ENCODE measurements at places on chromosomes 1 and 21.

DNA sequence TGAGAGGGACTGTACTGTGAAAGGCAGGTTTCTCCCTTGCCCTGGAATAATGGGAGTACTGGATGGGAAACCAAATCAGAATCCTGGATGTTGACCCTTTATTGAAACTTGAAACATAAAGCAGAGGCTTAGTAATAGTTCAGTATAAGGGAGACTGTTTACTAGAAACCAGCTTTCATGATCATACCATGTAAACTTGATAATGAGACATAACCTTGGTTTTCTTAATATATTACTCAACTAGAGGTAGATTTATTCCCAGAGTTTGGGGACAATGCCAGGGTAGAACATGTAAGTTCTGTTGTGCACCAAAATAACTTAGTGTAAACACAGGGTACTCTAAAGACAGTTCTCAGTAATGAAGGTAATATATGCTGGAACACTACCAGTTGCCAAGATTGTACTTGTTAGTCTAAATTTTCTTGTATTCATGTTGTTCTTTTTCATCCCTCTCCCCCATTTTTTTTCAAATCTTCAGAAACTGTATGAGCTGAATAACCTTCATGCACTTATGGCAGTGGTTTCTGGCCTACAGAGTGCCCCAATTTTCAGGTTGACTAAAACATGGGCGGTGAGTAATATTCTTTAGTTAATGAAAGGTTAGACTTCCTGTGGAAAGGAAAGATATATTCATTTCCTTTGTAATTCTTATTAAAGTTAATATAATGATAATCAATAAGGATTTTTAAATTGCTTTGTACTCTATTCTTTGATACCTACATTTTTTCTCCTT lies 49.6 kb downstream of the ANGPTL1 start:
- DNase-seq, result no peak

DNA sequence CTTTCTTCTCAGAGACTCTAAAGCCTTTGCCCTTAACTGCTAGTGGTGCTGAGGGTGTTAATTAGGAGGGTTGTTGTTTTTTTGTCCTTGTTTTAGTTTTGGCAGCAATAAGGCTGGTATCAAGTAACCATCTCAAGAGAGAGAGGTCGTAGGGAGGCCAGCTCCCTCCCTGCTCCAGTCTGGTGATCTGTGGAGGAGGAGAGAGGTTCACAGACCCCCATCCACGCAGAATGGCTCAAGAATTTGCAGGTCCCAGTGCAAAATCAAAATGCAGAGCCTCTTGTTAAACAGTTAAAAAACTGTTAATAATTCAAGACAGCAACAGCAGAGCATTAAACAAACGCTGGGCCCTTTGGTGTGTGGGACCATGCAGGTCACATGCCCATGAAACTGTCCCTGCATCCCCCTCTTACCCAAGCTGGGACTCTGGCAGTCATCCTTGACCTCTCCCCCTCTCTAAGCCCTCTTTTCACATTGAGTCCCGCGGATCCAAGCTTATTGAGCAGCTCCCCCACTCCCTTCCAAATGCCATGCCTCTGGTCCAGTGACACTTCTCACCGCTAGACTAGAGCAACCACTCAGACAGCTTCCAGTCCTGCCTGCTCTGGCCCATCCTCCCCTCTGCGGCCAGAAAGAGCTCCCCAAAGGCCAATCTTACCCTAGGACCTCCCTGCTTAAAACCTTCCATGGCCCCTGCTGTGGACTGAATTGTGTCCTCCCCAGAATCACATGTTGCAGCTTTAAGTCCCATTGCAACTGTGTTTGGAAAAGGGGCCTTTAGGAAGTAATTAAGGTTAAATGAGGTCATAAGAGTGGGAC lies 47.7 kb upstream of the RPL11 start:
- no peak for DNase-seq

DNA sequence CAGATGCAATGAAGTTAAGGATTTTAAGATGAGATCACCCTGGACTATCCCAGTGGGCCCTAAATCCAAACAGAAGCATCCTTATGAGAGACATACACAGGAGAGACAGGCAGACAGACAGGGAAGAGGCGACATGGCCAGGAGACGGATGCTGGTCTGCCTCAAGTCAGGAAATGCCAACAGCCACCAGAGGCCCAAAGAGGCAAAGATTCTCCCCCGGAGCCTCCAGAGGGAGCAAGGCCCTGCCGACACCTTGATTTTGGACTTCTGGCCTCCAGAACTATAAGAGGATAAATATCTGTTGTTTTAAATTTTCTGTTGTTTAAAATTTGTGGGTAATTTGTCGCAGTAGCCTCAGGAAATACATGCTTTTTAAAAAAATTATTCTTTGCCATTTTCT lies 116.4 kb downstream of the GLIS1 start:
- no peak for DNase-seq

GRCh38 chr1:162548170-162548569 lies 13.4 kb upstream of the UAP1 start:
- no peak for DNase-seq

- peak; percentile 85 for DNase-seq
Observed at GRCh38 chr1:42966688-42967612, 8.3 kb upstream of the SLC2A1 start.

DNA sequence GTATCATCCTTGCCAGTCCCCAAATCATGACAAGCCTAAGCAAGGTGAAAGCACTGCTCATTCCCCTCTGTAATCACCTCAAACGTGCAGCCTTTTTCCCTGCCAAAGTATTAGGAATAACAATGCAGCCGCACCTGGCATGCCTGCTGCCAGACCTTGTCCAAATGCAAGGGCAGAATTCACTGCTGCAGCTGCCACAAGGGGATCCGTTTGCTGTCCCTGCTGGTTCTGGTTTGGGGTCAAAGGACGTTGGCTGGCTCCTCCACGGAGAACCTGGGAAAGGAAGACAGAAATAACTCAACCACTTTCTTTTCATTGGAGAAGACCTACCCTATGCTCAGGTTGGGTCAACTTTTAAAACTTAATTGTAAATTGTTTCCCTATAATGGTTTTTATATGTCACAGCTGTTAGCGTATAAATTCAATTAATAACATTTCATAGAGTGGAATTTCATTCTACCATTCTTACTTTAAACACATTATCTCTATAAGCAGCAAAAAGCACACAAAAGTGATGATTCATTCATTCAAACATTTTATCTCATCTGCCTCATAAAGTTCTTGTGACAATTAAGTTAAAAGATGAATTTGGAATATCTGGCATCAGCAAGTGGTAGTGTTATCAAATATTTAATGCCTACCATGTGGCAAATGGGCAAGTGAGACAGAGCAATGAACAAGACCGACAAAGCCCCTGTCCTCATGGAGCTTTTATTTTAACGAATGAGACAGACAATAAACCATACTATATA lies 59.8 kb upstream of the SDC3 start:
- no peak for DNase-seq

GRCh38 chr1:176558561-176558960 lies 95.6 kb downstream of the PAPPA2 start:
- DNase-seq, result no peak

DNA sequence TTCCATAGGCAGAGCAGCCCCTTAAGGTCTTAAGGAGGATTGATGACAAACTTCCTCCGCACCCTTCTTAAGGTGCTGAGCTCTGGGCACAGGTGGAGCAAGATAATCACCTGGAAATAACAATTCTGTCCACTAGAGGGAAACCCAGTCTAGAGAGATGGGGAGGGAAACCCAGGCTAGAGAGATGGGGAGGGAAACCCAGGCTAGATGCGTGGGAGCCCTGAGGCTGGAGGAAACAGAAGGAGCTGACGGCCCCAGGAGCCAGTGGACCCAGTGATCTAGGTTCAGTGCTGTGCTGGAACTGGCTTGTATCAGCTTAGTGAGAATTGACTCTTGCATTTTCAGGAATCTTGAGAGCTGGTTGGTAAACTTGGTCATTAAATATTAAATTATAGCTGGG lies 17.8 kb upstream of the MYCL start:
- peak; percentile 67 for DNase-seq

DNA sequence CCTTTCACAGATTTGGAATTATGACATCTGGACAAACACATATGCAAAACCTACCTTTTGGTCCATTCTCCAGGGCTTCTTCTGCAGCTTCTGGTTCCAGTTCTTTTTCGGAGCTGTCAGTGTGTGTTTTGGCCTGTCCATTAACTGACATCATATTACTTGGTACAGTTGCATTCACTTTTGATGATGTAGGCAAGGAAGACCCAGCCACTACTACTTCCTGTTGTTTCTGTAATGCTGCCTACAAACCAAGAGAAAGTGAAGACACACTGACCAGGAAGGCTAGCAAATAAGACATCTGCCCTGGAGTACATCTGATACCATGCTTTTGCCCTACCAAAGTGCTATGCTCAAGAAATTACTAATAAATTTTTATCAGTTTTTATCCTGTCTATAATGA lies 31.9 kb downstream of the ACBD3 start:
- DNase-seq, result no peak

DNA sequence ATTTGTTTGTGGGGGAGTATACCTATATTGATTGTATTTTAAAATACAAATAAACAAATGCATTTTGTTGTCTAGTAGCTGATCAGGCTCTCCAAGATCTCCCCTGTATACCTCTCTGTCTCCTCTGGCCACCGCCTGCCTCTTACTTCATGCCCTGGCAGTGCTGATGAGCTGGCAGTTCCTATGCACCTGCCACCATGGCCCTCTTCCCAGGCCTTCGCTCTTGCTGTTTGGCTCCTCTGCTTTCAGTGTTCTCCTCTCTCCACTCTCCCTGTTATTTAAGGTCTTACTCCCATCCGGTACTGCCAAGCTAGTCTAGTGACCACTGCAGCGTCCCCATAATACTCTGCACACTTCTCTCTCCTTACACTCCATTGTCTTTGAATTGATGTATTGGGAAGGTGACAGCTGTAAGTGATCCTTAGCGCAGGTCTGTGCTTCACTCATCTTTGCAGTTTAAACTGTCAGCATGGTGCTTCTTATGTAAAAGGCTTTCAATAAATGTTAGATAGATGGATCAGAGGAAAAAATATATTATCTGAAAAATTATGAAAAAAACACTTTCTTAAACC lies 88.1 kb upstream of the ATP1A1 start:
- DNase-seq, result no peak

GRCh38 chr1:59903141-59903754 lies 23.3 kb downstream of the CYP2J2 start:
- peak; percentile 53 for DNase-seq

DNA sequence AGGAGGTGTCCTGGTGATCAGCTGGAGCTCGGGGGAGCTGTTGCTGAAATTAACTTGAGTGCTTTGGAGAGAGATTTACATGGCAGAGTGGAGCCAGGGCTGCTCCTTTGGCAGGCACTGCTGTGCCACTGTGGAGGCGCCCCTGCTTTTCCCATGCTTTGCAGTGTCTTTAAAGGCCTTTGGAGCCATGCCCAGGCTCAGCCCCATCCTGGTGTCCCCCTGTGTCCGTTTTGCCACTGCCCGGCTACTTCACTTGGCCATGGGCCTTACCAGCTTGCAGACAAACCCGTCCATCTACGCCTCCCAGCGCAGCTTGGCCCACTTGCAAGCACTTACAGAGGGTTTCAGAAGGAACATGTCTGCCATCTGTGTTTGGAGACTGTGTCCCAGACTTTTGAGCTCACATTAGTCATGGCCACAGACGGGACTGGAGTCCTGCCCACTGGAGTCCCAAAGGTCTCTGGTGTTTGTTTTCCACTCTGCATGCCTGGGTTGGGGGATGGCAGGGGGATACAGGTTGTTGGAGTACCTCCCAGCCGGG lies 18.2 kb upstream of the LAMTOR5 start:
- DNase-seq, result no peak

DNA sequence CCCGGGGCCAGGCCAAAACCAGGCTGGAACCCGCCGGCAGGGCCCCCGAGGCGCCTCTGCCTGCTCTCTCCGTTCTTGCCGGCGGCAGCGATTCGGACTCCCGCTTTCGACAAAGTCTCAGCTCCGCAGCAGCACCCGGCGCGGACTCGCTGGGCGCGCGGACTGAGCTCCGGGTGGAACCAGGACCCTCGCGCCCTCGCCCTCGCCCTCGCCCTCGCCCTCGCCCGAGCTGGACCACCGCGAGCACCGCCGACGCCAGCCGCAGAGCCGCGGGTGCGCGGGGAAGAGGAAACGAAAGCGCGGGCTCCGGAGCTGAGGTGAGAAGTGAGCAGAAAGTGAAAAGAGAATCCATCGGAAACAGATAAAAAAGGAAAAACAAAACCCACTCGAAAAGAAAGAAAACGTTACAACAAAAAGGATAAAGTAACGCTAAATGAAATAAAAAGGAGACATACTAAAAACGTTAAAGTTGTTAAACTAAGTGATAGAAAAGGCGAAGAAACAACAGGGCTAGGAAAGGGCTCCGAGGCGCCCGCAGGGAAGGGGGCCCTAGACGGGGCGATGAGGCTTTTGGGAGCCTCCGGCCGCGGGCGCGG lies 64.9 kb downstream of the MEF2D start:
- DNase-seq, result no peak

DNA sequence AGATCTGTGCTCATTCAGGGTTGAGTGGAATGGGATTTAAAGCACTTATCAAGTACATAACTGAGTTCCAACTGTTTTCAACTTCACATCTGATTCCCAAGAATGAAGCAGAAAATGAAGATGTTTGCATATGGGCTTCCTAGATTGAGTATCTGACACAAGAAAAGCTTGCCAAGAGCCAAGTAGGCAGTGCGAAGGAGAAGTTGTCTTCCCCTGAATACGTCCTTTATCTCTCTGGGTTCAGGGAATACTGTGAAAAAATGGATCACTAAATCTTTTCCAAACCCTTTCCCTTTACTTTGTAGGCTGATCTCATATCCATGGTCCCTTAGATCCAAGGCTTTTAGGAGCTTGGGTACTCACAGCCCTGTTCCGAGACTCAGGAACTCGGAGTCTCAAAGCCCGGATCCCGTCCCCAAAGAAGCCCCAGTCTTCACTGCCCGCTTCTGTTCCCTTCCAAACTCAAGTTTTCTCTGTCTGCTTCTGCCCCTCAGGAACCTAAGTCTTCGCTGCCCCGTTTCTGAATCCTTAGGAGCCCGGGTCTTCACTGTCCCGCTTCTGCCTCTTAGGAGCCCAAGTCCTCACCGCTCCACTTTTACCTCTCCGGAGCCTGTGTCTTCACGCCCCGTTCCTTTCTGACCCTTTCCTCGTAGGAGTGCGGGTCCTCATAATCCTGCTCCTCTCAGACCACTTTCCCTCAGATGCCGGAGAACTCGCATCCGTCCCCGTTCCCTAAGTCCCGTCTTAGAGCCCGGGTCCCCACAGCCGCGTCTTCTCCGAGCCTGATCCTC lies 616 bp downstream of the TAF12 start:
- DNase-seq, result no peak

DNA sequence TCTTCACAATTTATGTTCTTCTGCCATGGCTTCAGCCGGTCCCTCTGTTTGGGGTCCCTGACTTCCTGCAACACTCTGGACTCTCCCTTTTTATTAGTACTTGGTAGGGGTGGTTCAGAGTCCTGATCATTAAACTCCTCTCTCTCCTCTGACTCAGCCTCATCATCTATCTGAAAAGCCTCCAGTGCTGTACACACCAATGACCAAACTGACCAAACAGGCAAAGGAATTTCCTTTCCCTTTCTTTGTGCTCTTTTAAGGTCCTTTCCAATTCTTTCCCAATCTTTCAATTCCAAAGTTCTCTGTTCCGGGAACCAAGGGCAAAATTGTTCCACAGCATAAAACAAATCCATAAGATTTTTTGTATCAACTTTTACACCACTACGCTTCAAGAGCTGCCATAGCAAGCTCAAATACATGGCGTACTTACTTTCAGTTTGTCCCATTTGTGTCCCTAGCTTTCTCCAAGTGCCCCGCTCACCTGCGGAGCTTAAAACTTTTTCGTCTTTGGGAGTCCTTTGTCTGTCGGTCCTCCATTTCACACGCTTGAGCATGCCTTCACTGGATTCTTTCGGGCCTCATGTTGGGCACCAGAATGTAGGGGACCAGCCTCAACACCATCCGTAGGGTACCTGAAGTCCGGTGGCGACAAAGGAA lies 9.6 kb downstream of the DAP3 start:
- DNase-seq, result no peak
